ENCODE measurements at places on chromosomes 7 and 10.
A peak's percentile ranks its signal among the peaks of the same experiment; 100 is the strongest.

DNA sequence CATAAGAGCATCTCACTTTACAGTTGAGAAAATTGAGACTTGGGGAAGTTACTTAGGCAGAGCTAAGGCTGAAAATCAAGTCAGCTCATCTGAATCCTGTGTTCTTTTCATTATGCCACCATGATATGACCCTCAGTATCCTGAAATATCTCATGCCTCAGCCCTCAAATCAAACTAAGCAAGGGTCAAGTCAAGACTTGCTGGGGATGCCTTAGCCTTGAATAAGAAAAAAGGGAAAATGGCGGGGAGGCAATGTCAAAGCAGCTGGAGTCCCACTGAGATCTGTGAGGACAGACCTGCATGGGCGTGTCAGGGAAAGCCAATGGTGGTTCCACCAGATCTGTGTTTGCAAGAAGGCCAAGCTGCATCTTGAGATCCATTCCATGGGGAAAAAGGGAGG is 91.0 kb upstream of the CACUL1 start:
- no peak for DNase-seq

GRCh38 chr7:133705596-133705995 is 421.5 kb upstream of the LRGUK start:
- DNase-seq, result peak; percentile 52

DNA sequence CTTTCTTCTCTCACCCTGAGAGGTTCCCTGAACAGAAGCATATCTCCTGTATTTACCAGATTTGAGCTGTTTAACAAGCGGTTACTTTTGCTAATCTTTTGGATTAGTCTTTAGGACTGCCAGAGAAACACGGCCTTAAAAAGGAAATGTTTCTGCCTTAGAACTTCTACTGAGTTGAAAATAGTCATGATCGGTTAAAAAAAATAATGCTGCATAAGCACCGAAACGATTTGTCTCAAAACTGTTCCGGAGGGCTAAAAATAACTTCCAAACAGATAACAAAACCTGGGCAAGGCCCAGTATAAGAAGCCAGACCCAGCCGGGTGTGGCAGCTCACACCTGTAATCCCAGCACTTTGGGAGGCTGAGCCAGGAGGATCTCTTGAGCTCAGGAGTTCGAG is 43.3 kb upstream of the CYTH3 start:
- DNase-seq, result no peak

GRCh38 chr7:25050223-25050622 is 70.2 kb upstream of the OSBPL3 start:
- no peak for DNase-seq

DNA sequence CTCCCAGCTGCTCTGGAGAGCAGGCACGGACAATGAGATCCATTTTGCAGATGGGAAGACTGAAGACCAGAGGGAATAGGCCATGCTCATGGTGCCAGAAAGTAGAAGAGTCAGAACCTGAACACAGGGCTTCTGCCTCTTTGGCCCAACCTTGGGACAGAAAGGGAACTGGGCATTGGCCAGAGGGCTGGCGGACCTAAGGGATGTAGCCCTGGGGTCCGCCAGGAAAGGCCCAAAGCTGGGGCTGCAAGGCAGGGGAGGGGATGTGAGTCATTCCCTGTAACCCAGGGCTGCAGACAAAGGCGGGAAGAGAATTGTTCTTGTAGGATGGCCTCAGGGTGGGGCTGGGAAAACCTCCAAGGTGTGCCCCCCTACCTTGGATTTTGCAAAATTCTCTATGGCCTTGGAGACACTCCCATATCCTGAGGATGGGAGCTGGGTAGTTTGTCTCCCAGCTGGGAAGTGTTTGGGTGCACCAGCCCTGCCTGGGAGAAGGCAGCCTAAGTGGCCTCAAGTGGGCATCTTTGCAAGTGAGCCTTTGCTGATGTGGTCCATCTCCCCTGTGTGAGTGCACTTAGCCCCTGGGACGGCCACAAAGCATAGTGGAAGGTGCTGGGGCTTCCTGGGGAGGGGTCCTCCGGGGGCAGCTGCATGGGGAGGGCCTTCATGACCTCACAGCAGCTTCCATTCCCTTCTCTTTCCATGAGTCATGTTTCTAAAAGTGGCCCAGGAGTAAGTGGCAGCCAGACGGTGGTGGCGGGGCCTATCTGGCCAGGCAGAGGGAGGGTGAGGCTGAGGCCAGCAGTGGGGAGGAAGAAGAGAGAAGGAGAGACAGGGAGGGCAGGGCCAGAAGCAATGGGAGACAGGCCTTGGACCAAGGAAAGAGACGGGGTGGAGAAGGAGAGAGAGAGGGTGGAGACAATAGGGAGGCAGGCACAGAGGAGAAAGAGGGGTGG is 9.2 kb downstream of the AQP1 start:
- DNase-seq, result peak; percentile 54

Measured in fibroblast of skin of abdomen (primary cell).